ENCODE measurements at places on chromosomes 3 and 15.

GRCh38 chr15:79844221-79844620, 52.6 kb downstream of the MTHFS start:
- DNase-seq, result no peak

GRCh38 chr3:159660326-159660725, 328.3 kb upstream of the IL12A start:
- DNase-seq, result no peak

- no peak for DNase-seq
Measured at GRCh38 chr3:169085827-169086226, 577.7 kb downstream of the MECOM start.

- DNase-seq, result no peak
Measured at GRCh38 chr3:43879166-43879565, 188.4 kb downstream of the ABHD5 start.

DNA sequence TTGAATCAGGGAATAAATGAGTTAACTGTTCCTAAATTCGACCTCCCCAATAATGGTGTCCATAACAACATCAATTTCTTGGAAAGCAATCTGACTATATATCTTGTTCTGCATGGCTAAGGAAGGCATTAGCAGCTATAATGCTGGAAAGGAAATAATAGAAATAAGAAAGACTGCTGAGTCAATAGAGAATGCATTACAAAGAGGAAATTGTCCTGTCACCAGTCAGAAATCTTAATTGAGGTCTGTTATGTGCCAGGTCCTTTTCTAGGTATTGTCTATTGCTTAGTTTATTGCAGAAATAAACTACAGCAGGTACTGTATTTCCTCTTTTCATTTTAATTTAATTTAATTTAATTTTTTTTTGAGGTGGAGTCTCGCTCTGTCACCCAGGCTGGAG, 5.9 kb upstream of the PPP1R2 start:
- DNase-seq, result no peak

DNA sequence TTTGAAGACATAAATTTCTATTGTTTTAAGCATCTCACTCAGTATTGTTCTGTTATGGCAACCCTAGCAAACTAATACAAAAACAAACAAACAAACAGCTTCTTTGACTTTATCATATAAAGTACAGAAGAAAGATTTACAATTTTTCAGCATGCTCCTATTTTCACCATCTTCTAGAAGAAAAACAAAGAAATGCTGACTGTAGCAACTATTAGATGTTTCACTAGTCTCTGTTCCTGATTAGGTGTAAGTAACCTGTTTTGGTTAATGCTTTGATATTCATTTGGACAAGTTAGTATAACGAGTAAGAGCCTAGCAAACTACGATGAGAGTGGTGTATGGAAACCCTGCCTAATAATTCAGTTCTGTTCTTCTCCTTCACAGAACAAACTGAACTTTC, 478.5 kb downstream of the NAALADL2 start:
- no peak for DNase-seq

GRCh38 chr3:81554388-81554787, 207.1 kb downstream of the GBE1 start:
- DNase-seq, result no peak

DNA sequence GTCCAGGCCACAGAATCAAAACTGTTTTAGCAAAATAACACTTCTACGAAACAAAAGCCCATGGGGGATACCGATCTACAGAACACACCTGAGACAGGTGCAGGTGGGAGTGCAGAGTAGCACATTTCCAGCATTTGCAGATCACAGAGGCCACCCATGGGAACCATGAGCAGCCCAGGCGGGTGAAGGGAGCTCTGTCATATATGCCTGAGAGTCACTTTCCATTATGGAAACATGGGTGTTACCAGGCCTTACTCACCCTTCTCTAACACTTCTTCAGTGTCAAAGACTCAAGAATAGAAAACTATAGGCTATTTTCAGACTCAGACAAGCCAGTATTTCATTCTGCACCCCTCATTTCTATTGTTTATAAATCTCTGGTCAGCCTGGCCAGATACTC, 3.5 kb downstream of the PLA1A start:
- DNase-seq, result no peak

GRCh38 chr3:15297608-15298350, 34.6 kb downstream of the SH3BP5 start:
- DNase-seq, result no peak

DNA sequence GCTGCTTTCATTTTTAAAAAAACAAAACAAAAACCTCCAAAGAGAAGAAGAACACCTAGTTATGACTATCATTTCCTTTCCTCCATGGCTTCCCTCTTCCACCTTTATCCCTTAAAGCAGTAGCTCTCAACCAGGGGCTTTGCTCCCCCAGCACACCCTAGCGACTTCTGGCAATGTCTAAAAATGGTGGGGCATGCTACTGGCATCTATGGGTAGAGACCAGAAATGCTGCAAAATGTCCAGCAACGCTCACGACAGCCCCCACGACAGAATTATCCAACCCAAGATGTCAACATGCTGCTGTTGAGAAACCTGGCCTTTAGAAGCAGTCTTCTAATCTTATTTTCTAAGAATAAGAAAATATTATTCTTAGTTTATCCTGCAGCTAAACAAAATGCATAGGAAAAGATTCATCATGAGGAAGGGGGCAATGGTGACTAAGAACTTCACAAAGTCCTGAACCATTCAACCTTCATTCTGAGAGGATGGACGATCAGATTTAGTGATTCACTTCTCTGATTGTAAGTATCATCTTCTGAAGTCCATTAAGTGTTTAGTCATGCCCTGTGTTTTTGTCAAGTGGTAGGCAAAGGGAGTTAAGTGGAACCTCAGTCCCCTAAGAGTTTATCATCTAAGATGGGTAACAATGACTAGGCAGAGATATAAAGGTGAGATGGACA, 81.7 kb downstream of the CCNL1 start:
- DNase-seq, result no peak

- DNase-seq, result no peak
Measured at GRCh38 chr3:25438791-25439555, 10.9 kb downstream of the RARB start.

GRCh38 chr3:44016818-44017217, 224.9 kb upstream of the TOPAZ1 start:
- no peak for DNase-seq

GRCh38 chr3:98763819-98764418, 779 bp downstream of the ST3GAL6 start:
- no peak for DNase-seq

GRCh38 chr3:189883113-189883753, 237.5 kb downstream of the P3H2 start:
- DNase-seq, result no peak

DNA sequence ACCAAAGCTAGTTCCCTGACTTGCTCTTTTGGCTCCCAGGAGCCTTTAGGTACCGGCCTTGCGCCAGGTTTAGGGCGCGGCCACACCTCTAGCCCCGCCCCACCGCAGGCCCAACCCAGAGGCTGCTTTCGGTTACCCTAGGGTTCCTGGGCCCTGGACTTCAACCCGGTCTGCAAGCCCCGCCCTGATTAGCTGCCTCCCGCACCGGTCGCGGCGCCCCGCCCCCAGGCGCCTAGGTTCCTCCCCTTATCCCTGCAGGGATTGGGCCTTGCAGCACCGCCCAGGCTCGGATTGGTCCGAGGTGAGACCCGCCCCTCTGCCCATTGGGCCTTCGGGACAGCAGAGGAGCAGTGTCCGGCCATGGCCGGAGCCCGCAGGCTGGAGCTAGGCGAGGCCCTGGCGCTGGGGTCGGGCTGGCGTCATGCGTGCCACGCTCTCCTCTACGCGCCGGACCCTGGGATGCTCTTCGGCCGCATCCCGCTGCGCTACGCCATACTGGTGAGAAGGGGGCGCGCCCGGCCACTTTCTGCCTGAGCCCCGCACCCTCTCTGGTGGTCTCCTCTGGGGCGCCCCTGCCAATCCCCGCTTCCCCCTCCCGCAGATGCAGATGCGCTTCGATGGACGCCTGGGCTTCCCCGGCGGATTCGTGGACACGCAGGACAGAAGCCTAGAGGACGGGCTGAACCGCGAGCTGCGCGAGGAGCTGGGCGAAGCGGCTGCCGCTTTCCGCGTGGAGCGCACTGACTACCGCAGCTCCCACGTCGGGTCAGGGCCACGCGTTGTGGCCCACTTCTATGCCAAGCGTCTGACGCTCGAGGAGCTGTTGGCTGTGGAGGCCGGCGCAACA, at the start of gene NUDT16:
TSS of gene NUDT16 (plus strand) at position 330 of the 847 bp plus-strand sequence. CDS start at position 361, 31 bp downstream.
- DNase-seq, result peak; percentile 100

DNA sequence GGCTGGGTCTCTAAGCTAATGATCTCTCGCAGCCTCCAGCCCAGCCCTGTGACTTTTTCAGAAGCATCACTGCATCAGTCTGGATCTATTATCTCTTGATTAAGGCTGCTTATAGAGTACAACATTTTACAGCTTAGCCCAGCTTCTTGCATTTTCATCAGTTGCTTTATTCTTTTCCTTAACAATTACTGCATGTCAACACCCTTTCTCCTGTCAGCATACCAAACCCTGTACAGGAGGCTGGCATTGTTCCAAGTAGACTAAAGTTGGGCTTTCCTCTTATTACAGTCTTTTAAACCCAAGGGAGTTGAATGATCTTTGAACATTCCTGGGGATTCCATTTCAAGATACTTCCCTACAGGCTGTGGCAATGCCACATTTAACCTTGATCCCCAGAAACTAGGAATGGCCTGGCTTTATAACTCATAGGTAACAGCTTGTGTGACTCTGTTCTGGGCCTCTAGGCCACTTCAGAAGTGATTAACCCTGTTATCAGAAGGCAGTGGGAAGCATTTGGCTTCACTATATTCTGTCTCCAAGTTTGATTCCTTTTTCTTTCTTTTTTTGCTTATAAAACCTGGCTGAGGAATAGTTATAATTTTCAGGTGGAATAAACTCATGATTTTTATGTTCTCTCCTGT, 182.9 kb downstream of the KCNMB2 start:
- DNase-seq, result no peak

DNA sequence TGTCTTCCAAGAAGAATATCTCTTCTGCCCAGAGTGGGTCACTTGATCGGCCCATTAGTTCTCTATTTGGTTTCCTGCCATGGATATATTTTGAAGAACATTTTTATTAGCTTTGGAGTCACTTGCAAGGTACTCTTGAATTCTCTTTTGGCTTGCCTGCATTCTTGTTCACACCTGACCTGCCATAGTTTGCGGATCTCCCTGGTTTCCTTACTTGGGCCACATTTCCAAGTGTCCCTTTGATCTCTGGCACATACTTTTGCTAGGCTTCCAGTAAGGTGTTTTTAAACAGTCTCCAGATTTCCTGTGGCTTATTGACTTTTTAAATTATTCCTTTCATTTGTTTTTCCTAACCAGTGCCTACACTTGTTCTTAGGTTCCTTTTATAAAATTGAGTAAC, 488.5 kb upstream of the MDFIC2 start:
- DNase-seq, result no peak

- DNase-seq, result no peak
Measured at GRCh38 chr3:119357190-119357589, 63.0 kb downstream of the ARHGAP31 start.

GRCh38 chr3:98972155-98972554, 70.7 kb upstream of the DCBLD2 start:
- DNase-seq, result no peak

DNA sequence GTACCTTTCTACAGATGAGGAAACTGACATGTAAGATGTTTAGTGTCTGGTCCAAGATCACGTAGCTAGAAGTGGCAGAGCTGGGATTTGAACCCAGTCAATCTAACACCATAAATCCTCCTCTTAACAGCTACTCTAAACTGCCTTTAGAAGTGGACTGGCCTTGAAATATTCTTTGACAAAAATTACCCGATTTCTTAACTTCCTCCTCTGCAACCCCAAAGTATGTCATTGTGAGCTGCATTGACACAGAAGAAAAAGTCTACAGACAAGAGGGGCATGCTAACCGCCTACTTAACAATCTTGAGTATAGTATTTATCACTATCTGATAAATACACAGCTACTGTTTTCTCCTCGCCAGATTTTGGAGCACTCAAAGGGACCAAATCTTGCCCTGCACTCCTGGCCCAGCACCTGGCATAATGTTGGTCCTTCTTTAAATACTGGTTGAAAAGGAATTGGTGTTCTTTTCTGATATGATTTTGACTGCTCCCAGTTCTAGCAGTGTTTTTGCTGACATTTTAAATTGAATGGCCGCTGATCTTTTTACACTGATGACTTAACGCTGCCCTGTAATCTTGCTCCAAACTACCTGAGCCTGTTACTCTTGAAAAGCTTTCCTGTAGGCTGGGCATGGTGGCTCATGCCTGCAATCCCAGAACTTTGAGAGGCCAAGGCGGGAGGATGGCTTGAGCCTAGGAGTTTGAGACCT, 36.9 kb downstream of the ITPR1 start:
- no peak for DNase-seq

- DNase-seq, result no peak
Measured at GRCh38 chr15:78456426-78456825, 18.4 kb downstream of the IREB2 start.

- DNase-seq, result no peak
Measured at GRCh38 chr3:61236556-61236955, 14.7 kb downstream of the FHIT start.

- DNase-seq, result no peak
Measured at GRCh38 chr3:37694284-37694675, 167.4 kb upstream of the CTDSPL start.

DNA sequence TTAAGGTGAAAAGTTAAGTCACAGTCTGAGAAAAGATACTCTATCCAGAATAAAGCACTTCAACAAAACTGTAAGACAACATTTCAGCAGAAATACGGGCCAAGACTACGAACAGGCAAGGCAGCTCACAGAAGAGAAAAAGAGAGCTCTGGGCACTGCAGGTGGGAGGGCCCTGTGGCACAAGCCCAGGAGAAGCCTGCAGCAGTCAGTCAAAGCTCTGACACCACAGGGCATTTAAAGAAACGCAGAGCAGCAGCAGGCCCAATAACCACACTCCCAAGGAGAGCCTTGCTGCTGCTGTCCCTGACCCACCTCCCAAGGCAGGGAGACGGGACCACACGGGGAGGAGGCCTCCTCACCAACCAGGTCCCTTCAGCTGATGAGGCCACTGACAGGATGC, 19.2 kb downstream of the CHSY1 start:
- DNase-seq, result no peak

DNA sequence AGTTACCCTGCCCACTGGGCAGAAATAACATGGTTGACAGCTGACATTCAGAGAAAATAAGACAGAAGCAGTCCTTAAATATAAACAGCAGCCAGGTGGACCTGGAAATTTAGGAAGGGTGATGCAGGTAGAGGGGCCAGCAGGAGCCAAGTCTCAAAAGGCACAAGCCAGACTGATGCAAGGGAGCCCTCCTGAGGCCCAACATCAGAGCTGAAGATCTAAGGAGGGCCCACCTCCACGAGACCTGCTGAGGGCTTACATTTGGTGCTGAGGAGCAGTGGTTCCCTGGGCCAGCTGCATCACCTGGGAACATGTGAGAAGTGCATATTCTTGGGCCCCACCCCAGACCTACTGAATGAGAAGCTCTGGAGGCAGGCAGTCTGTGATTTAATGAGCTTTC, 105.5 kb upstream of the TRIM42 start:
- DNase-seq, result no peak
